ENCODE measurements at places on chromosomes 4 and X. TPM values are rescaled to one million over a fixed set of nuclear protein-coding genes. Genes with fewer than 3 reads are reported as not detected.

Gene SCRG1
- polyA plus RNA-seq: 0.24 TPM

Gene CDS1
- 0.02 TPM for polyA plus RNA-seq

Gene HUWE1
- 39.1 TPM for polyA plus RNA-seq

- DNase-seq: peak; percentile 51
These were observed 9.9 kb downstream of the ARHGAP36 start for GRCh38 chrX:131067846-131068745.

DNA sequence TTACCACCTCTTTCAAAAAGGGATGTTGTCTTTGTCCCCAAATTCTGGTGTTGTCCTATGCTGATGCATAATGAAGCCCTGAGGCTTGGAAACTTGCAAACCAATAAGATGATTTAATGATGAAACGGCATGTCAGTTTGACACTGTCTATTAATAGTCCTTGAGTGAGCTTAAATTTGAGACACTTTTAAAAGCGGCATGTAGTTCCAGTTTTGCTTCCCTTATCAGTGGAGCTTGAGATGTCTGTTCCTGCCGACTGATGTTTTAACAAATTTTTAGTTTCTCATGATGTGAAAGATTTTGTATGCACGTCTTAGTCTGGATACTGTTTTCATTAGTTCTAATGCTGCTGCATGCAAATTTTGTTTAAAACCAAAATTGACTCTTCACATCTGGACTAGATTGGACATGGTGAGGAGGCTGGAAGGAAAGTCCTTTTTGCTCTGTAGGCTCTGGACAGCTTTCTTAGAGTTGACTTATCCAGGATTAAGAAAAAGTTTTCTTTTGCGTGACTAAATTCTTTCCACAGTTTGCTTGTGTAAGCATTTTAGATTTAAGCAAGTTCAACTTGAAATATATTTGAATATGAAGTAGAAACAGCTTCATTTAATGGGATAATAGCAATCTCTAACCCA is 11.7 kb downstream of the C1GALT1C1 start:
- DNase-seq: no peak

DNA sequence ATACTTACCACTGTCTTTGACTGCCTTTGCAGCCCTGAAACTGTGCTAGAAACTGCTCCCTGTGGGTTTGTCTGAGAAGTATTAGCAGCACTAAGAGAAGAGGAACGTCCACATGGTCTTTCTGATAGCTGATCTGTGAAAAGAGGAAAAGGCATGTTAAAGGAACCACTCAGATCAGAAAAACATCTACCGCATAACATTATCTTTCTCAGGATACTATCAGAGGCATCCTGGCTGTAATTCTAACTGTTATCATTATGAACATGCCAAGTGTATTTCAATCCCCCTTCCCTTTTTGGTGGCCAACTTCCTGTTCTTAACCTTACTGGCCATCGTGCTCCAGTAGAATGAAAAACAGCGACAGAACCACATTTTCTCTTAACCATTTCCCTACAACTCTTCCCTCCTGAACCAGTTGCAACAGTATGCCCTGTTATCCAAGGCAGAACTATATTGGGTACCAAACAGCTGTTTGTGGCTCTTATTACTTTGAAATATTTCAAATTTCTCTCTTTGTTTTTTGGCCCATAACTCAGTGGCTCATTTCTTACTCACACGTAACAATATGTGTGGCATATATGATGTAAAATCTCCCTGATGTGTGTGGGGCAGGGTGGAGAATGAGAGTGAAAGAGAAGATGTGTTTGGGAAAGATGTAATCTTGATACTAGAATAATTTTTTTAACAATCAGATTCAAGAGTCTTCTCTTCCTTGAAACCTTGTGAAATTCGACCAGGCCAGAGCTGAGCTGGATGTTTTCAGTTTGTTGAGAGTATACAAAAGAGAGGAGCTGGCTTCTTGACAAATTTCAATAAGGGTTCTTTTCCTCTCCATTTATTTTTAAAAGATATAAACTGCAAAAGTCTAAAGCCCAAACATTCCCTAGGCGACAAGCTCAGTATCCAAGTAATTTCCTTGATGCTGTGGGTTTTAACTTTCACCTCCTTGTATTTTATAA is 35.2 kb downstream of the ARHGEF6 start:
- no peak for DNase-seq

GRCh38 chr4:151906438-151906837 is 145.6 kb upstream of the GATB start:
- DNase-seq: no peak

DNA sequence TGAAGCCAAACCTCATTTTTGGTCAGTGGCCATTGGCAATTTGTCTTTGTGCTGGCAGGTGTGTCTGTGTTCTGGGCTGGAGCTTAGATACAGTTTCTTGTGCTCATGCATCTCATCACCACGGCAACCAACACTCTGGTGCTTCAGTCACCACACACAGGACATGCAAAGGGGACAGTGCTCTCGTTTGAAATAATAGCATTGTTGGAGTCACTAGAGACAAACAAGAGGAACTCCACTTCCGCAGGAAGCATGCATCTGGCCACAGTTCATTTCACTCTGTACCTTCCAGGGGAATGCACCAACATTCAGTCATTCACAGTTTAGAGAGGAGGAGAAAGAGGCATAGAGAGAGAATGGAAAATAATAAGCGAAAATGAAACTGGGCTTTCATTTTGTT is 267.4 kb downstream of the ANK2 start:
- peak; percentile 20 for DNase-seq

DNA sequence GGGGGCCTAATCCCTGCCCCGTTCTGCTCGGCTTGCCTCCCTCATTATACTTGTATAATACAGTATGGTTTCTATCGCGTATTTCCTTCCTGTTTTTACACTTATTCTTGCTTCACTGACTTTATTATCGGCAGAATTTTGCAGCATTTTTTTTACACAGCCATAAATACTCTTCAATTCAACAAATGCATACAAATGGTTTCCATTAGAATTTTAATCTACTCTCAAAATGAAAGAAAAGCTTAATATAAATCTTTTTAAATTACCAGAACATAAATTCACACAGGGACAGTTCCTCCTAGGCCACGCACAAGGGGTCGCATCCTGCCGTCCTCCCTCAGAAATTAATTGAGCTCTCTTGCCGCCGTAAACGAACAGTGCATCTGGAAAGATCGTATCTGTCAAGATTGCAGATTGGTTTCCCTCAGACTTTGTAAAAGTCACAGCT is 42.9 kb downstream of the DCTD start:
- DNase-seq: no peak

GRCh38 chr4:66275411-66276038 is 605.2 kb upstream of the EPHA5 start:
- no peak for DNase-seq

GRCh38 chrX:141669689-141670088 is 28.9 kb downstream of the SPANXD start:
- DNase-seq: no peak

GRCh38 chrX:110162867-110163266 is 155.0 kb downstream of the AMMECR1 start:
- no peak for DNase-seq

DNA sequence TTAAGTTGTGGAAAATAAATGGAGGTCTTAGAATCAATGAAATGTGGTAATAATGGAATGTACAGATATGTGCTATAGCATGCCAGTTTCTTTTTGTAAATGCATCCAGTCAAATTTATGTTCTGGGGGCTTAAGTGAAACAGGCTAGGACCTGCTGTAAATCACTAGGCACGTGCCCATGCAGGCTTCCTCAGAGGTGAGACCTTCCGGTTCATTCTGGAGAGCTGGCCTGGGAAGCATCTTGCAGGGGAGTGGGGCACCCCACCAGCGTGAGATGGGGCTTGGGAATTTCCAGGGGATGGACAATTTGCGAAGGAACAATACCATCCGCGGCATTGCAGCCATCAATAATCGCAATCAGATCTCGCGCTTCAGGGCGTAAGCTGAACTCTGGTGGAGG is 80.1 kb downstream of the SORCS2 start:
- DNase-seq: no peak

Data from SK-N-SH (cell line).